SIG-M5 (cell line): ENCODE measurements at places on chromosomes 4 and X.

GRCh38 chr4:77990456-77990855 is 66.7 kb upstream of the FRAS1 start:
- DNase-seq: no peak

DNA sequence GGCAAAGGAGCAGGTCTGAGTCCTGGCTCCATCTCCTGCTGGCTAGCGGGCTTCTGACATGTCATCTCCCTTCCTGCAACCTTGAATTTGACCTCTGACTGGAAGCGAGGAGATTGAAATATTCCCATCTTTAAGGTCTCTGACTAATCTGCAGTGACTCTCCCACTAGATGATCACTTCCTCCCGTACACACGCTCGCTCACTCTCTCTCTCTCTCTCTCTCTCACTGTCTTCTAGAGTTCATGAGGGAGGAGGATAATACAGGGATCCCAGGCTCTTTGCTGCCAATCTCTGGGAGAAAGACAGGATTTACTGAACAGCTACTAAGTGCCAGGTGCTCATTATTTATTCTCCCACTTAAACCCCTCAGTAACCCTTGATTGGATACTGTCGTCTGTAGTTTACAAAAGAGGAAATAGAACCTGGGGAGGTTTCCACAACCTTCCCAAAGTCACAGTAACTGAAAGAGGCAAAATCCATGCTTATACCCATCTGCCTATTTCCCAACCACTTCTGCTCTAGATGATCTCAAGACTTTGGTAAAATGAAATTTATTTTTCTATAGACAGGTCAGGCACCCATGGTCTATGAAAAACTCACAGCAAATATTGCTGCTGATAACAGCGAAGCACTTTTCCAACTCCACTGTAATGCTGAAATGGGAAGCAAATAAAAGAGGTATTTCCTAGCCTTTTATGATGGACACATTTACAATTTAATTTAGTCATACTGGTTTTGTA is 193.5 kb upstream of the C1QTNF7 start:
- no peak for DNase-seq

- no peak for DNase-seq
These were observed 136.5 kb downstream of the CEP135 start for GRCh38 chr4:56085275-56085674.

DNA sequence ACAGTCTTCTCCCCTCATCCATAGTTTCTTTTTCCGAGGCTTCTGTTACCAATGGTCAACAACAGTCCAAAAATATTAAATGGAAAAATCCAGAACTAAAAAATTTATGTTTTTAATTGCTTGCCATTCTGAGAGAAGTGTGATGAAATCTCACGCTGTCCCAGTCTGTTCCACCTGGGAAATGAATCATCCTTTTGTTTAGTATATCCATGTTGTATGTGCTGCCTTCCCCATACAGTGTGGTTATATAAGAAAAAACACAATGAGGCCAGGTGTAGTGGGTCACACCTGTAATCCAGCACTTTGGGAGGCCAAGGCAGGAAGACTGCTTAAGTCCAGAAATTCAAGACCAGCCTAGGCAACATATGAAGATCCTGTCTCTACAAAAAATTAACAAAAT is 161.6 kb downstream of the CHIC2 start:
- DNase-seq: no peak

- DNase-seq: no peak
These were observed 19.8 kb downstream of the GAB1 start for GRCh38 chr4:143356493-143356892.

DNA sequence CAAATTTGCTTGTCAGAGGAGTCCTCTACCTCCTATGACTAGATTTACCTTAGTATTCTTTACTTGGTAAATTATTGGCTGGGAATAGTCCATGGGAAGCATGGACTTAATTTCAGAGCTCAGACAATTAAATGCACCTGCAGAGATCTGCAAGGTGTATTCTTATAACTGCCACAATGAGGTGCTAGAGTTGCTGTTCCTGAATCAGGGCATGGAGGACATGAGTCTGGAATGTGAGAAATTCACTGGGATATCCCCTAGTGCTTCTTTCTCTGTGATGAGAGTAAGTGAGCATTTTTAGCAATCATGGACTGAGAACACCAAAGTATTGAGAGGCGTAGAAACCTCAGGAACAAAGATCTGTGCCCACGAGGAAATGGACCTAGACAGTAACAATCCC is 32.9 kb upstream of the GRID2 start:
- no peak for DNase-seq

DNA sequence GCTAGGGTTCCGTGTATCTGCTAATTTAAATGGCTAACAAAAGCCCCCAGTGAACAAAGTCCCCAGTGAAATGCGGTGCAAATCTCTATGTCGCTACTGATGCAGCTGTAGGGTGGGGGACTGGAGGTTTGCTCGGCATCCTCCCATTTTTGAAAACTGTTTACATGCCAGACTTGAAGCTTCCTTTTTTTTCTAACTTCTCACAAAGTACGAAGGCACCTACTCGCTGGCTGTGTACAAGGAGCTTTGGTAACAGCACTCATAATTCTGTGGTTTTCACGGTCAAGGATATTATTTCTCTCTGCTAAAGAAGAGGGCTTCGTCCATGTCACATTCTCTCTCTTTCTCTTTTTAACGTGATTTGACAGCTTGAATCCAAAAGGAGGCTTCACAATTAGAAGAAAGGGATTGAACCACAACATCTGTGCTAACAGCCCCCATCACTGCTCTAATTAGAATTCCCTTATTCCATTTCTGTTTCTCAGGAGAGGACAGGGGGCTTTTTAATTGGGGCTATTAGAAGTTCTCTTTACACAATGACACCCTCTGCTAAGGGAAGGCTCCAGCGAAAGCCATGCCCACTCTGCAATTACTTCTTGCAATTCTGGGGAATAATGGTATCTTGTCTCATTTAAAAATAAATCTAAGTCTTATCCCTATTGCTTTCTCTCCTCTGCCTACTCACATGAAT is 46.7 kb downstream of the TMEM156 start:
- no peak for DNase-seq

GRCh38 chr4:7777017-7777710 is 162.5 kb downstream of the AFAP1 start:
- no peak for DNase-seq

GRCh38 chrX:112056886-112057285 is 25.7 kb downstream of the TRPC5 start:
- no peak for DNase-seq

DNA sequence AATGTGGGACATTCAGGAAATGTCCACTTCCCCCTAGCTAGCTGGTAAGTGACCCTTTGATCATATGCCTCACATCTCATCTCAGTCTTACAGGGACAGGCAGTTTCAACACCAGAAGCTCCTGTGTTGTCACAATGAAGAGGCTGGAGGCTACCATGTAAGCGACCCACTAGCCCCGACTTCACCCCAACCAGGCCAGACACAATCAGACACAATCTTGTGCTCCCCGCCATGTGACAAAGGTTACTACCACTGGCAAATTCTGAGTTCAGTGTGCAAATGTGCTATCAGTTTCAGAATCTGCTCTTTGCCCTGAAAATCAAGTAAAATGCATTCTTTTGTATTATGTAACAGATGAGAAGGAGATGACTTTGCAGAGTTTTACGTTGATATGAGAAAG is 56.9 kb upstream of the STS start:
- DNase-seq: no peak

DNA sequence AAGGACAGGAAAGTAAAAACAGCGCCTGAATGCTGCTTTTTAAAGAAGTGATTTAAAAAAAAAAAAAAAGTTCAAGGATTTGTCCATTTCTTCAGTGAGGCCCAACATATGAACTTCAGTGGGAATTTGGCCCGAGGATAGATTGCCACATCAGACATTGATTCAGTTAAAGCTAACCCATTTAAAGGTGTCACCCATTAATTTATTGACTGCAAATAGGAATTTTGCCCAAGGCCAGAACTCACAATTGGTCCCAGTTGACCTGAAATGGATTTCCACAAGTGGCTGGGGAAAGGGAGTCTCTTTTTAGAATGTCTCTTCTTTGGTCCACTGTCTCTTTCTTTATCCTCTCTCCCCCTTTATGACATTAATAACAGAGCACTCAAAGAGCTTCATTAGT is 86.5 kb upstream of the RPL34 start:
- no peak for DNase-seq

- no peak for DNase-seq
These were observed 2.9 kb upstream of the MTM1 start for GRCh38 chrX:150565551-150565950.

- DNase-seq: no peak
These were observed 926.6 kb downstream of the STIM2 start for GRCh38 chr4:27787195-27787594.

DNA sequence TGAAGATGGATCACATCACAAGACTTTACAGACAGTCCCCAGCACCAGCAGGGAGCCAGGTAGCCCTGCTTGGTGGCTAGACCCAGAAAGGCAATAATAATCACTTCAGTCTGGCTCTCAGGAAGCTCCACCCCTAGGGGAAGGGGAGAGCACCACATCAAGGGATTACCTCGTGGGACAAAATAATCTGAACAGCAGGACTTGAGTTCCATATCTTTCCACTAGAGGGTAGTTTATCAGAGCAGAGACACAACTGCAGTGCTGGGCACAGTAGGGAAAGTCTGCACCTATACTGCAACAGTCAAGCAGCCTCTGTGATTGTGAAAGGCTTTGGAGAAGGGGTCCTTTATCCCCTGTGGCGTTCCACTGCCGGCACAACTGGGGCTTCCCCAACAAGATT is 547.0 kb upstream of the POU3F4 start:
- no peak for DNase-seq

GRCh38 chr4:163649557-163650091 is 155.1 kb downstream of the TMA16 start:
- DNase-seq: no peak

DNA sequence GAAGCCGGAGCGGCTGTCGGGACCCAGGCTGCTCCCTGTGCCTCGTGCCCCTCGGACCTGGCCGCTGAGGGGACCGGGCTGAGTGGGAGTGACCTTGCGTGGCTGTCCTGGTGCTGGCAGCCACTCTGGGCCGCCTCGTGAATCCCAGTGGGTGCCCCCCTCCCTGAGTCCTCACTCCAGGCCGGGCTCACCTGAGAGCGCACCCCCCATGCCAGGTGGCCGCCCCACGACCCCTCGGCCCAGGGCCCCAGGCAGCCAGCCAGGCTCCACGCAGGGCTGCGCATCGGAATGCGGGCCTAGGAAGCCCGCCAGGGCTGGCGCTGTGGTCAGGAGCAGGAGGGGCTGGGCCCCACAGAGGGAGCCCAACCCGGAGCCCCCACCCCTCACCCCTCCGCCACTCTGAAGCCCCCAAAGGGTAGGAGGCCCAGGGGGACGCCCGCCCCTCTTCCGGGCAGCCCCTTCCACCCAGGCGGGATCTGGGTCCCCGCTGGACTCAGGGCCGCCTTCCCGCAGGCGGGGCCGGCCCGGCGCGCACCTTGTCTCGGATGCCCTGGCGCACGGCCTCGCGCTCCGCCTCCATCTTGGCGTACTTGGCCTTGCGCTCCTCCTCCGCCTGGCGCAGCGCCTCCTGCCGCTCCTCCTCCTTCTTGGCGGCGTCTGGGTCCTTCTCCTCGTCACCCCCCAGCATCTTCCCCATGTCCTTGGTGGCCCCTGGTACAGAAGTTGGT is 33.9 kb downstream of the CPLX1 start:
- no peak for DNase-seq

- DNase-seq: no peak
These were observed 222.7 kb upstream of the HTR2C start for GRCh38 chrX:114361076-114361725.

DNA sequence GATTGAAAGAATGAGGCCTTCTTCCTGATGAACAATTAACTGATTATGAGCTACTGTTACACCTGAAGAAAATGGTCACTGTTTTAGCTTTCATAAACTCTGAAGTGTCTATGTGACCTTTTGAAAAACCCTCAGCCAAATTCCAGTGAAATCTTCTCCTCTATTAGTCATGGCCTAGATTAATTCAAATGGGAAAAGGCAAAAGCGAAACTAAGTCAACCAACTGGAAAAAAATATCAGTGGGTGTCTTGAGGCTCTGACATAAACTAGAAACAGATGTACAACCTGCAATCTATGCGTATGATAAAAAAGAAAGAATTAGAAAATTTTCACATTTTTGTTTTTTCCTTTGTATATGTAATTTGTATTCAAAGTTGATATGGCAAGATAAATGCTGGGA is 169.4 kb upstream of the BANK1 start:
- no peak for DNase-seq

- DNase-seq: no peak
These were observed 38.5 kb downstream of the SLC9B1 start for GRCh38 chr4:102981005-102981404.

DNA sequence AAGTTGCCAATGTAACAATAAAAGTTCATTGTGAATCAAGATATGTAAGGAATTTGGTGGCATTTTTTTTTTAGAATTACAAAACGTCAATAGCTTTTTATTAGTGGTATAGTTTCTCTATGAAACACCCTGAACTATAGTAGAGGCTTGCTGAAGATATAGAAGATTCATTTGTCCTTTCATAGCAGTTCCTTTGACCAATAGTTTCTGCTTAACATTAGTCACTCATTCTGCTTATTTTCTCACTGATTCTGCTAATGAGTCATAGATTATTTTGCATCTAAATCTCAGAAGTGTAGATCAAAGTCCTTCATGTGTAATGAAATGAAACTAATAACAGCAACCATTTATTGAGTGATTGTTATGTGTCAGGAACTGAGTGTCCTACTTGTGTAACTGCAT is 205.0 kb upstream of the TET2 start:
- no peak for DNase-seq

DNA sequence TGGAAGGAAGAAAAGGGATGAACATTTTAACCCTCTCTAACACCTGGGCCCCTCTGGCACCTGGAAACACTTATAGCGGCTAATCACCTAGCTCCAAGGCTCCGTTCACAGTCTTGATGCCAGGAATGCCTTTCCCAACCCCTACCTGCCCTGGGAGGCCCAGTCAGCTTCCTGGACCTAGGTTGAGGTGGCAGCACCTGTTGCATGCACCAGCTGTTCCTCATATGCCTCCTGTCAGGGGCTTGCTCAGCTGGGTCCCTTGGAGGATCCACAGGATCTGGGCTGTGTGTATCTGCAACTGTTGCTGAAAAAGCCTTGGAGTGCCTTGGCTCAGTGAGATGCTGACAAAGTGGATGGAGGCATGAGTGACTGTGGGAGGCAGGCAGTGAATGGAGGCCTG is 4.4 kb downstream of the CFP start:
- DNase-seq: no peak

GRCh38 chrX:68755616-68756125 is 73.2 kb upstream of the EFNB1 start:
- no peak for DNase-seq

- DNase-seq: no peak
These were observed 101.5 kb downstream of the MGST2 start for GRCh38 chr4:139767168-139767567.

DNA sequence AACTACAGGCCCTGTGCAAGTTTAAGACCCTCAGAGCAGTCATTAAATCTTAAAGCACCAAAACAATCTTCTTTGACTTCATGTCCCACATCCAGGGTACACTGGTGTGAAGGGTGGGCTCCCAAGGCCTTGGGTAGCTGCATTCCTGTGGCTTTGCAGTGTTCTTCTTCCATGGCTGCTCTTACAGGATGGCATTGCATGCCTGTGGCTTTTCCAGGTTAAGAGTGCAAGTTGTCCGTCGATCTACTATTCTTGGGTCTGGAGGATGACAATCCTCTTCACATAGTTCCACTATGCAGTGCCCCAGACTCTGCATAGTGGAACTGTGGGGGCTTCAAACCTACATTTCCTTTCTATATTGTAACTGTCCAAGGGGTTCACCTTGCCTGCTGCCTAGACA is 494.5 kb downstream of the CFAP47 start:
- DNase-seq: no peak

GRCh38 chrX:33336783-33337182 is 125.4 kb upstream of the DMD start:
- no peak for DNase-seq
